ENCODE measurements at places on chromosomes 7 and 10.

- no peak for DNase-seq
These were observed 139.1 kb upstream of the RHEB start for GRCh38 chr7:151658778-151659177.

DNA sequence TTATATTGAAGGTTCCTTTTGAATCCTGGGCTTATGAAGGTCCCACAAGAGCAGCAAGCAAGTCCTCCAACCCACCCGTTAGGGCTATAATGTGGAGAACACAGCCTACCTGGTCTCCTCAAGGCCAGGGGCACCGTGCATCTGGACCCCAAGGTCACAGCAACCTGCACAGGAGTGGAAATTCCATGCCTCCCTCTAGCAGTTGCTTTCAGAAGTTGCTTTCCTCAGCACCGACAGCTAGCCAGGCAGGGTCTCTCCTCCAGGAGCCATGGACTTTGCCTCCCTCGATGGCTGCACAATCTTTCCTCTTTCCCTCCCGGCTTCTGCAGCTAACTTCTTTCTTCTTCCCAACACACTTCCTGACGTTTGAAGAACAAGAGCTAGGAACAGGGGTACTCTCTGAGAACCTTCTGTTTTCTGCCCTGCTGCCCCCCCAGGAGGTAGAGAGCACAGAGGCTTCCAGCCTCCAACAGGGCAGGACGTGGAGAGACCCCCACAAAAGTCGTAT, 149.8 kb downstream of the PTPN20 start:
- no peak for DNase-seq

DNA sequence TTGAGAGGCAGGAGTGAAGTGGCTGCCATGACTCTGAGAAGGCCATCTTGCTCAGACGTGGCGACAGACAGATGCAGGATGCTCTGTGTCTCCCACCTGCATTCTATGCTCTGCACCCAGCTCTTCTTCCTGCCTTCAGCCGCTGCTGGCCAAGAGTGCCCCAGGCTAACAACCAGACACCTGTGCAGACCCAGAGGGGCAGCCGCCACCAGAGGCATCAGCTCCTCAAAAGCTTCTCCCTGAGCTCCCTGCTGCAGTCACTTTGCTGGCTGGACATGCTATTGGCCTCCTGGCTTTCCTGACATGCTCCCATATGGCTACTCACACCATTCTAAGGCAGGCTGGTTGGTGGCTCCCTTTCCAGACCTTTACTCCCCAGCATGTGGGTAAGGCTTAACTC, 70.6 kb upstream of the GRB10 start:
- no peak for DNase-seq

DNA sequence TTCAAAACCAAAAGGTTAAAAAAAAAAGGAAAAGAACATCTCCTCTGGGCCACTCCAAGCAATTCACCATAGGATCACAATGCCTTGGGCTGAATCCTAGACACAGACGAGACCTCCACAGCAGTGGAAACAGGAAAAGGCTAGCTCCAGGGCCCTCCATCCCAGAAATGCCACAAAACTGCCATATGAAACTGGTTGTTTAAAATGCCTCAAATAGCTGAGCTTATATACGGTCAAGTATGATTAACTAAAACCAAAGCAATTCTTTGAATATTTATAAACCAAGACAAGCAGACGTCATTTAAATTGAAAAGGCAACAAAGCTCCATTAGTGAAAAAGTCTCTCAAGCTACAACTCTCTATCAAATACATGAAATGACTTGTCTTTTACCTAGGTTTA, 63.1 kb downstream of the DOCK4 start:
- no peak for DNase-seq

DNA sequence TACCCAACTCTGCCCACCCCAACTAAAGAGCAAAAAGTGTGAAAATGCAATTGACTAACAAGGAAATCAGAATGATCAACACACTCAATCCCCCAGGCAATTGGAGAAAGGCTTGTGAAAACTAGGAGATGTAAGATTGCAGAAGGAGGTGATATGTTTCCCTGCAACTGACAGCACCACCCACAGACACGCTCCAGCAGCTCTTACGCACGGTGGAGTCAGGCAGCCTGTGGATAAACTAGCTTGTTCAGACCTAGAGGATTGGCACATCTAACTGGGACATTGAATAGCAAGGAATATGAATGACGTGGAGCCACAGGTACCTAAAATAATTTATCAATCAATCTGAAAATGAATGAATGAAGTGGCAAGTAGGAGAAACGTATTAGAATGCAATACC, 125.7 kb upstream of the MYO3A start:
- no peak for DNase-seq
